Stimulated activated CD8-positive, alpha-beta memory T cell treated with anti-CD3 and anti-CD28 coated beads, Interleukin-7, amount 100 ng/mL, for 4 hours (primary cell): ENCODE measurements at places on chromosomes 7 and 10.

- no peak for DNase-seq
These were observed 70.2 kb upstream of the RAPGEF5 start for GRCh38 chr7:22427104-22427503.

DNA sequence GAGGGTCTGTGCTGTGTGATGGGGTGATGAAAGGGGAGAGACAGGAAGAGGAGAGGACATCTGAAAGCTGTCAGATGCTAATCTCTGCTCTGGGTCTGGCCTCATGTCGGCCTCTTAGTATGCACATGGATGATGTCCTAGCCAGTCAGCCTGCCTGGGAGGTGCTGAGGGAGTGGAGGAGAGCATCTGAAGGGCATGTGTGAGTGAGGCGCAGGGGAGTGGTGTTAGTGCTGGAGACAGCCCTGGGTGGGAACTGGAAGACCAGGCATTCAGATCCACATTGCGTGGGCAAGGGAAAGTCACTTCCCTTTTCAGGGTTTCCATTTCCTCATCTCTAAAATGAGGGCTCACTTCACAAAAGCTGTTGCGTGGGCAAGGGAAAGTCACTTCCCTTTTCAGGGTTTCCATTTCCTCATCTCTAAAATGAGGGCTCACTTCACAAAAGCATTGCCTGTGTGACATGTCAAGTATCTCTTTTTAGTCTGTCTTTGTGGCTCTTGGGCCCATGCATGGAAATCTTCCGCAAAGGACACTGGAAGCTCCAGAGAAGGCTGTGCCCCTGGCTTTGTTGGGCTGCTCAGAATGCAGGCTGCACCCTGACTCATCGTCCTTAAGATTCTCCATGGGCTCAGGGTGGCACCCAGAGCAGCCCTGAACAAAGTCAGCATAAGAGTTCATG lies 10.0 kb downstream of the SFTPD start:
- DNase-seq: no peak

DNA sequence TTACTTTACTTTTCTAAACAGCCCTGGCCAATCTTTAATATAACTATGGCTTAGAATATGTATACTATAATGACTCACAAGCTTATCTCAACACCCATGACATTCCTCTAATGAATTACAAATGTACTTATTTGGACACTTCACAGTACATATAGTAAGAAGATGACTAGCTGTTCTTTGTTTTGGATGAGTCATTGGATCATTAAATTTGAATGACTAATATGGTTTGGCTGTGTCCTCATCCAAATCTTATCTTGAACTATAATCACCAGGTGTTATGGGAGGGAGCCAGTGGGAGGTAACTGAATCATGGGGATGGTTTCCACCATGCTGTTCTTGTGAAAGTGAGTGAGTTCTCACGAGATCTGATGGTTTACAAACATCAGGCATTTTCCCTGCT lies 807.5 kb upstream of the SORCS1 start:
- no peak for DNase-seq

DNA sequence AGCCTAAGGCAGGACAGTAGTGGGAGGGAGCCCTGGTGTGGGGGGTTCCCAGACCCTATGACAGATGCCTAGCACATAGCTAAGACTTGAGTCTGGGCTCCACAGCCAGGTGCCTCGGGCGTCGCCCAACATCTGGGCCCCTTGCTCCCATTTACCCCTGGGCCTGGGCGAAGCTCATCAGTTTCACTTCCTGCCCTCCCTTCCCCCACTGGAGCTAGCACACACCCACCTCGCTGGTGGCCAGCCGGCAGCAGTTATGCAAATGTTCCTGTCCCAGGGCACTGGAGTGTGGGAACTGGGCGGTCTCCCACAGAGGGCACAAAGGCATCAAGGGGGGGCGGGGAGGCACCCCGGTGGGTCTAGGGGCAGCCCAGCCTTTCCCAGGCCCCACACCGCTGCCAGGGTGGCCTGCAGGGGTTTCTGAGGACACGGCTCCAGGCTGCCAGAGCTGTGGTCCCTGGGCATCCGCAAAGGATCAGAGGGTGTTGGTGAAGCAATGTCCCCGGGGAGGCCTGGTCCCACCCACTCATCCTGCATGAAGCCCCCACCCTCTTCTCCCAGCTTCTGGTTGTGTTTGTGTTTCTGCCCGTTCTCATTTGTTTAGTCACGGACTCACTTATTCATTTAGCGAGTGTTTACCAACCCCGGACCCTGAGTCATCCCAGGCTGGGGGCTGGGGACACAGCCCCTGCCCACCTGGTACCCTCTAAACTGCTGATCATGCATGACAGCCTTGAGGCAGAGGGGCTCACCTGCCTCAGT lies 20.4 kb downstream of the SH2B2 start:
- no peak for DNase-seq

- DNase-seq: no peak
These were observed 739.1 kb downstream of the MAGI2 start for GRCh38 chr7:78714356-78714755.

DNA sequence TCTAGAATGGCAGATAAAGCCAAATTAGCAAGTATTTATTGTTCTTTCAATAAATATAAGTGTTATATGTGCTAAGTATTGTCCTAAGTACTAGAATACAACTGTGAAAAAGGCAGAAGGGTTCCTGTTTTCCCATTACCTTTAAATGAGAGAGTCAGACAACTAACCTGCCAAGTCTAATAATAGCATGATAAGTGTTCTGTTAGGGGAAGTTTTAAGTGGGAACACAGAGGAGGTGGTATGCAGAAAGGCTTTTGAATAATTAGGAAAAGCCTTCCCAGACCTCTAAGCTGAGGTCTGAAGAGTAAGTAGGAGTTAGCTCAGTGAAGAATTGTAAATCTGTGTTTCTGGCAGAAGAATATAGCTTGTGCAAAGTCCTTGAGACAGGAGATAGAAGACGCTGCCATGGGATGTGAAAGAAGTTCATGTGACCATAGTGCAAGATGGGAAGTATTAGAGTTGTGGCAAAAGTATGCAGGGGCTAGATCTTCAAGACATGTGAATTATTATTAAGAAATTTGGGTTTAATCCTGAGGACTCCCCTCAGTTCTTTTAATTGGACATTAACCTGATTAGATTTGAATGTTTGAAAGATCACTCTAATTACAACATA lies 12.5 kb downstream of the SHOC2 start:
- no peak for DNase-seq

DNA sequence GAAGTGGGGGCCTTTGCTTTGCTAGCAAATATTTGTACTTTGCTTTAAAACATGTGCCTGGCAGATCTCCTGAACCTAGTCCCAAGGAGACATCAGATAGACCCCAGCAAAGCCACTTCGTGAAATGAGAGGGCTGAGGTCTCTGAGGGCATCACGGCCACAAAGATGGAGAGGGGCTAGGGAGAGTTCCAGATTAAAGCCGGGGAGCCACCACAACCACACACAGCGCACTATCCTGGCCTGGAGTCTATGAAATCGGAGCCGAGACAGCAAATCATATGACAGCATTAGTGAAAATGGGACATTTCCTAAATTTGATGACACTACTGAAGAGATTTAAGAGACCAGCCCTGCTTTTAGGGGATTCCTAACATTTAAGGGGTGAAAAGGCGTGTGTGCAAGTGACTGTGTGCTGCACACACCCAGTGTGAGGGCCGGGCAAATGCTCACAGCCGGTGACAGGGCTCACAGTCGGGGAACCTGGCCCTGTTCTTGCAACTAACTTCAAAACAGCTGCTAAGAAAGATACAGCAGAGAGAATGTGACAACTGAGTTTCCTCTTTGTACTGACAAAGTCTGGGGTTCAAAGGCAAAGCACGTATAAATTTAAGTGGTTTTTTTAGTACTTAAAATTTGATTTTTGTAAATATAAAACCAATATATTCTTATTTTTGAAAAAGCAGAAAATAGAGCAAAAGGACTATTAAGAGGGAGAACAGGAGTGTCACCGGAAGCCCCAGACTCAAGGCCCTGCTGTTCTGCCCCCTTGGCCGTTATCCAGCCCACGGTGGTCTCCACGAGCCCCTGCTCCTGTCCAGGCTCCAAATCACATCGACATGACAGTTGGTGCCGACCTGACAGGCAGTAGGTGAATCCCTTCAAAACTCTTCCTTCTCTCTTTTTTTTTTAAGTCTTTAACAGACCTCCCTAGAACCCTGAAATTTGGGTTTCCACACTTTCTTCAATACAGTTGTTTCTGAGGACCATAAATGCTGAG lies 49.5 kb downstream of the VIPR2 start:
- no peak for DNase-seq

DNA sequence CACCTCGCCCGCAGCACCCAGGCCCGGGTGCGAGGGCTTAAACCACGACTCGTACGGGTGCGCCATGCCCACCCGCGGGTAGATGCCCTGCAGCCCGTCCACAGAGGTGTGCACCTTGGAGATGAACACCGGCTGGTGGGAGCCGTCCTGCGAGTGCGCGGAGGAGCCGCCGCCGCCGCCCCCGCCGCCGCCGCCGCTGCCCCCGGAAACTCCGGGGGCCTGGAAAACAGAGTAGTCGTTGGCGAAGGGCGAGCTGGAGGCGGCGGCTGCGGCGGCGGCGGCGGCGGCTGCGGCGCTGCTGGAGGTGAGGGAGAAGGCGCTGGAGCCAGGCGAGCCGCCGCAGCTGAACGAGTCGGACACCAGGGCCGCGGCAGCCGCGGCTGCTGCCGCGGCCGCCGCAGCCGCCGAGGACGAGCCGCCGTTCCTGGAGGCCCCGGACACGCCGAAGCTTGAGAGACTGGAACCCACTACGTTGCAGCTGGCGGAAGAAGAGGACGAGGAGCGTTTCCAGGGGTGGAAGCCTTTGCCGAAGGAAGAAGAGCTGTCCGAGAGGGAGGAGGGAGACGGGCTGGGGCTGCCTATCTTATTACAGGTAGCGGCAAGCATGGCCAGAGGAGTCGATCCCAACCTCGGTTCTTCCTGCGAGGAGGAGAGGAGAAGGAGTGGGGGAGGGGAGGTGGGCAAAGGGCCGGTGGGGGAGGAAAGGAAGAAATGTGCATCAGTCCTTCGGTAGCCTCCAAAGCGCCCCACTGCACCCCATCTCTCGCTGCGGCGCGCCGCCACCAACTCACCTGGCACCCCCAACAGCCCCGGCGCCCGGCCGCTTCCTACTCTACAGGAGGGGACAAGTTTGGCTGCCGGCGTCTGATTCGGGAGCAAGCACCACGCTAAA lies 1.3 kb downstream of the SP8 start:
- no peak for DNase-seq

DNA sequence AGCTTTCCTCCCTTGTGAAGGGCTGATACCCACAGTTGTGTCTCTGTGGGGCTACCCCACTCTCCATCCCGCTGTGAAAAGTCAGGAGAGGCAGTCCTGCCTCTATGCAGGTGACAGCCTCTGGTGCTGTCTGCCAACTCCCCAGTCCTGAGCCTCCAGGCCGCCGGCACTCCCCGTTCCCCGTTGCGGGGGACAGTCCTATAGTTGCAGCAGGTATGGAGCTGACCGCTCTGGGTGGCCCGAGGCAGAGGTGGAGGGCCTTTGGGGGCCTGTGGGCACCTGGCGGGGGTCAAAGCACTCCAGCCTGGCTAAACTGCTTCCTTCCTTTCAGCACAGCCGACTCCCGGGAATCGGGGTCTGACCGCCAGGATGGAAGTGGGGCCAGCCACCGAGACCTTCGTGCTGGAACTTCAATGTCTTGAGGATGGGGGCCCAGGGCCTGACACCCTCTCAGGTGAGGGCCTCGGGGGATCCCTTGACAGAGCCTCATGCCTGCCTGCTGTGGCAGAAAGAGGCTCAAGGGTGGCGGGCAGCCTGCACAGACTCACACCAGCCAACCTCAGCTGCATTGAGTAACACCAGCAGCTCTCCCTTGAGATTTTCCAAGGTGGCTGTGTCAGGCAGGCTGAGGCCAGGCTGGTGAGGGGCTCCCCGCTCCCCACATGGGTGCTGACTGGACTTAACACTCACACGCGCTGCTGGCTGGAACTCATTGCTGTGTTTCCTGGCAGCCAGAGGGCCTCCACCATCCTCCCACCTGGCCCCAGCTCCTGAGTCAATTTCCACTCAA lies 1.6 kb downstream of the ZNF853 start:
- no peak for DNase-seq

- DNase-seq: no peak
These were observed 75.6 kb upstream of the LYZL2 start for GRCh38 chr10:30705101-30705624.

- no peak for DNase-seq
These were observed 134.9 kb downstream of the RAMP3 start for GRCh38 chr7:45292481-45292880.

- no peak for DNase-seq
These were observed at the start of gene MYO3A for GRCh38 chr10:25933653-25934608. MYO3A (plus strand) TSS chr10:25934229; CDS start chr10:25952111, 17,882 bp downstream.

DNA sequence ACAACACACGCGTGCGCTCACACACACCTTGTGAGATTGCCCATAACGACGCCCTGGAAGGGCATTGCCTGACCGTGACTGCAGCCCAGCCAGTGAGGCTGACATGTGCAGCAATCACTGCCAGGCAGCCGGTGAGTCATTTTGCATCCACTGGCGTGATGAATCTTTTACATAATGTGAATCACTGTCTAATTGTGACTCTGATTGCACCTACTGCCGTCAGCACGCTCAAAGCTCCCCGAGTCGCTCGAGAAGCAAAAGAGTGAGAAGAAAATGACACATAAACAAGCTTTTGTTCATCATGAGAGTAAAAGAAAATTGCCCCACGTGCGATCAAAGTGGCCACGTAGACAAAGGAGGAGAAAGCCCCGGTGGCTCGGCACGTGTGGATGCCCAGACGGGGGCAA lies 117.4 kb upstream of the PFKP start:
- DNase-seq: no peak

- DNase-seq: no peak
These were observed 13.0 kb upstream of the SCART1 start for GRCh38 chr10:133440633-133441285.

- no peak for DNase-seq
These were observed 2.2 kb upstream of the ASCC1 start for GRCh38 chr10:72218325-72218724.

- DNase-seq: no peak
These were observed 126.0 kb upstream of the GDF10 start for GRCh38 chr10:47173929-47174442.

DNA sequence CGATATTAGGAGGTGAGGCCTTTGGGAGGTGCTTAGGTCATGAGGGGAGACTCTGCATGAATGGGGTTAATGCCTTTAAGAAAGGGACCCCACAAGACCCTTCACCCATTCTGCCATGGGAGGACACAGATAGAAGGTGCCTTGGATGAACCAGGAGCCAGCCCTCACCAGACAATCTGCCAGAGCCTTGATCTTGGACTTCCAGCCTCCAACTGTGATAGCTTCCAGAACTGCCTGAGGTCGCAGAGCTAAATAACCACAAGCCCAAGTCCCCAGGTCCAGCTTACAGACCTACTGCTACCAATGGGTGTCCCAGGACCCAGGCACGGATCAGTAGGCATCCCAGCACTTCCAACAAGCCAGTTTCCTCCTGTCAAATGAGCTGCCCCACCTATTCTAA lies 37.5 kb downstream of the TNS3 start:
- DNase-seq: no peak

- DNase-seq: no peak
These were observed 1079.0 kb downstream of the KCNMA1 start for GRCh38 chr10:76558586-76558985.

DNA sequence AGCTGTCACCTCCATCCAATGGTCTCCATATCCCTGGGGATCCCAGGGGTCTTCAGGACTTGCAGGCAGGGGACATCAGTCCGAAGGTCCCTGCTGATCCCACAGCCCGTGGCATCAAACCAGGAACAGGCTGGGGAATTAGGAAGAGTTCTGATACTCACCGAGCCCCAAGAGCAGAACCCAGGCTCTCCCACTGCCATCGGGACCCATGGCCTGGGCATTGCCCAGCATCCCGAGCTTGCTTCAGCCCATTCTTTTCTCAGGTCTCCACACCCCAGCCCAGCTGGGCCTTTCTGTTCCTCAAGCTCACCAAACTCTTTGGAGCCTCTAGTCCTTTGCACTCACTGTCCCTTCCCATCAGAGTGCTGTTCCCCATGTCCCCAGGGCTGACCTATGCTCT lies 280.9 kb downstream of the GRID1 start:
- no peak for DNase-seq
